ENCODE measurements at places on chromosomes 16 and 17.

GRCh38 chr17:34990921-34991365 lies 10.6 kb downstream of the LIG3 start:
- DNase-seq, result no peak

DNA sequence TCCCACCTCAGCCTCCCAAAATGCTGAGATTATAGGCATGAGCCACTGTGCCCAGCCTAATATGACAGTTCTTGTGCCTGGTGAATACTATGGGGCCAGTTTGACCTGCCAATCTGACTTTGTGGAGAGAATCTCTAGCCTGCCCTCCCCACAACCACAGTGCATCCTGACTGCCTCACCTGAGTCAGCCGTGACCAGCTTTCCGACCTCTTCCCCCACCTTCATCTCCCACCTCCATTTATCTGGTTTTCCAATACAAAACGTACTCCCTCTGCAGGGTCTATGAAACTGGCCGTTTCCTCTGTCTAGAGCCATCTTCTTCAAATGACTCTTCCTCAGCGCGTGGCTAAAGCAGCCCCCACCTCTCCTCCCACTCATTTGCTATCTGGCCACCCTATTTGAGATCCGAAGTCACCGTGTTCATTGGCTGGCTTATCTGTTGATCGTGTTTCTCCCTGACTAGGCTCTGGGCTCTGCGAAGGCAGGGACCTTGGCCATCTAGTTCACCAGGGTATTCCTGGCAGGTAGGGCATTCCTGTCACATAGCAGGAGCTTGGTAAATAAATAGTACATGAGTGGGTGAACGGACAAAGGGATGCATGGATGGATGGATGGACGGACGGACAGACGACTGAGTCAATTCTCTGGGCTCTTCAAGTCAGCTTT lies 22.3 kb upstream of the PLLP start:
- DNase-seq, result no peak

- no peak for DNase-seq
Measured at GRCh38 chr16:76232704-76233103, 44.5 kb upstream of the CNTNAP4 start.

GRCh38 chr16:67941469-67942199 lies 2.3 kb downstream of the LCAT start:
- DNase-seq, result no peak

DNA sequence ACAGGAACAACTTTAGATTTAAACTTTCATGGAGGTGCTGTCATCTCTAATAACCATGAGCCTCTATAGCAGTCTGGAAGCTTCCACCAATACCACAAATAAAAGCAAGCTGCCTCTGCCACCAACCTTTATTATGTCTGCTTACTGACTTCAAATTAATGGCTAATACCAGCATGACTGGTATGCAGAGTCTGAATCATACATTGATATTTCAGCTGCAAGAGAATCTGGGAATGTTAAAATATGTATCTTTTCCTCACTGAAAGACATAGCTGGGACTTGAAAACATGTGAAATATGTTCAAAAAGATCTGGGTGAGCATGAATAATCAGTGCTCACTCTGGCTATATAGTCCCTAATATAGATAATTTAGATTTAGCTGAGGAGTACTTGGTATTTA lies 488.6 kb downstream of the CDH8 start:
- no peak for DNase-seq

DNA sequence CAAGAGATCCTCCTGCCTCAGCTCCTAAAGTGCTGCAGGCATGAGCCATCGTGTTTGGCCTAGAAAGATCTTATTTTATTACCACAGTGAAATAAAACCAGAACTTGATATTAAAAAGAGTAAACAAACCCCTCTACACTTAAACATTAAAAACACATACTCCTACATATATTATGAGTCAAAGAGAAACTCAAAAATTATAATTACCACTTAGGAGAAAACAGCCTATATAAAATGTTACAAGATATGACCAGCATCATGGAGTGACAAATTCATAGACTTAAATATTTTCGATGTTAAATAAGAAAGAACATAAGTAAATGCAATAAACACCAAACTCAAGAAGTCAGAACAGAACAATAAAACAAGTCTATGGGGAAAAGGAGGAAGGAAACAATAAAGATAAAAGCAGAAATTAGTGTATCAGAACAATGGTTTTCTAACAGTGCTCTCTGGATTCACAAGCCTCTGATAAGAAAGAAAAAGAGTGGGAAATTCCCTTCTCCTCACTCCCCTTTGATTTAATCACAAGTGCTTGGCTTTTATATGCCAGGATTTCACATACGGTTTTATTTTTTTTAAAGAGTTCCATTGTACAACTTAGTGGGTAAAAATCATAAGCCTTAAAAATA lies 23.0 kb downstream of the SKAP1 start:
- no peak for DNase-seq

GRCh38 chr17:75295201-75296158 lies 6.2 kb upstream of the SLC25A19 start:
- no peak for DNase-seq

DNA sequence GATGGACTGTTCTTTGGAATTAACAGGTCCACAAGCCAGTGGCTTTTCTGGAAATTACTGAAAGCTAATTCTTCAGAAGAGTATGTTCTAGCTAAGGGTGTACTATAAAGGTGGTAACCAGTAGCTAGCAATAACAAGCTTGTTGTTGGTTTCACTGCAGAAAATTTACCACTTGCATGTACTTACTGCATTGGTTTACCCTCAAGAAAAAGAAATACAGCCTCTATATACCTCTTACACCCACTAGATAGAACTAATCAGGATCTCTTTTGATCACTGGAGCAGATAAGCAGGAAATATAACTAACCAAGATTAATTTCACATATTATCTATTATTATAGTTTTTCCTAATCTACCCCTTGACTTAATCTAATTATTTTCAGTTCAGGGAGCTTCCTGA lies 184.9 kb upstream of the TBX2 start:
- no peak for DNase-seq

- DNase-seq, result no peak
Measured at GRCh38 chr17:12992676-12993075, 25.2 kb downstream of the ELAC2 start.

All from CD4-positive, alpha-beta T cell treated with Interleukin-17A for 4 hours (primary cell).